ENCODE measurements at places on chromosomes 3 and 15.
A peak's percentile ranks its signal among the peaks of the same experiment; 100 is the strongest.

DNA sequence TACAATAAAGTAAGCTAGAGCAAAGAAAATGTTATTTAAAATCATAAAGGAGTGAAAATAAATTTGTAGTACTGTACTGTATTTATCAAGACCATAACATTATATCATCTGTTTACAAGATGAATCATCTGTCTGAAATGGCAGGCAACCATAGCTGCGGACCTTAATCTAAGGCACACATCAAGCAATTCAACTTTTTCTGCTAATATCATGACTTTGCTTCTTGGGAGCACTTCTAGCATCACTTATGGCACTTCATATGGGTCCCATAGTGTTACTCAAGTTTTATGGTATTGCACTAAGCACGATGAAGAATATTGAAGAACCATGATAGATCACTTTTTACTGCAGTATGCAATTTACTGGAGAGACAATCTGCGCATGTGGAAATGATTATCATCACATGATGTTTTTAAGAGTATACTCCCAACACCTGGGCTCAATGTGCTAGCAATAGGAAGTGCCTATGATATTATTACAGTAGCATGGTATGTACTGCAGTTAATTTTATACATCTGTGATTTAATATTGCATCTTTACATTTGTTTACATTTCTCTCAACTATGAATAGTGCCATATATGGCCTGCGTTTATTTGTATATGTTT lies 137.7 kb upstream of the NECTIN3 start:
- no peak for DNase-seq

DNA sequence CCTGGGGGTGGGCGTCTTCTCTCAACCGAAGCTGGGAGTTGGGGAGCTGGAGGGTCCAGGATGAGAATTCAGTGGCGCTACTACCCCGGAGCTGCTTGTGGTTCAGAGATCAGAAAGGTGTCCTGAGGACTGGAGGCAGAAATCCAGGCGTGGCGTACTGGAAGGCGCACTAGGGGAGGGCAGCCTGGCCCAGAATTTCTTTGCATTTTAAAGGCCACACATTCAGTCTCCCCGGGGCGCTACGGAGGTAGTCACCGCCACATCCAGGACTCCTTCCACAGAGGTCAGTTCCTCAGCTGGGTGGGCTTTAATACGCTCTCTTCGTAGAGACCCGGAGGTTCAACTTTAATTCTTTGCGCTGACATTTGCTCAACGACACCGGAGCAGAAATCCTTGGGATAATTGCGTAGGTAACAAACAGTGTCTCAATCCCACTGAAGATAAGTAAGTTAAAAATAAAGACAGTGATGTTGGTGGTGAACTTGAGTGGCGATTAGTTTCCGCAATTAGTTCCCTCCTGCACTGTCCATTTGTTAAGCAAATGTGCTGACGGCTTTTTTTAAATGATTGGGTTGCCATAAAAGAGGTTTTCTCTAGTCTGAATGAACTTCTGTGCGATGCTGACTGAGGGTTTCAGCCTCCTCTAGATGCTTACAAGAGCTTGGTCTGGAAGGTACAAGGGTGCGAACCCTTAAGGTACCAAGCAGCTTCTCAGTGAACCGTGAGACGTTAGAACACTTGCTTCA lies 535 bp downstream of the MCTP2 start:
- DNase-seq = no peak

- DNase-seq = no peak
These were observed 8.1 kb downstream of the PTX3 start for GRCh38 chr3:157444797-157445184.

DNA sequence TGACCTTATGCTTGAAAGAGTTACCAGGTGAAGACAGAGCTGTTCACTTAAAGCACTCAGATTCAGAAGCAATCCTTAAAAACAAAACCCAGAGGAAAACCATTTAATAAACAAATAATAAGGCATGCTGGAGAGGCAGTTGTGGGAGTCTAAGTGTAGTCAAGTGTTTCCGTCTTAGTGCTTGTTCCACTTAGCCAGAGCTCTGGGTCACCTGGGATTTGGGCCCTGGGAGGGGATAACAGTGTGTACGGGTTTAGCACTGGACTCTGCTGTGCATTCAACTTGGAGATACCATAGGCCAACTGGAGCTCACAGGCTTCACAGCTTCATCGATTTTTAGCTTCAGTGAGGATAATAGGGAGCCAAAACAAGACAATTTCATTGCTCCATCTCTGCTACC lies 444.6 kb downstream of the CNTN4 start:
- no peak for DNase-seq

GRCh38 chr3:186879781-186880180 lies 37.3 kb downstream of the ADIPOQ start:
- DNase-seq = no peak

- no peak for DNase-seq
These were observed 203.5 kb downstream of the RSRC1 start for GRCh38 chr3:158313338-158313927.

DNA sequence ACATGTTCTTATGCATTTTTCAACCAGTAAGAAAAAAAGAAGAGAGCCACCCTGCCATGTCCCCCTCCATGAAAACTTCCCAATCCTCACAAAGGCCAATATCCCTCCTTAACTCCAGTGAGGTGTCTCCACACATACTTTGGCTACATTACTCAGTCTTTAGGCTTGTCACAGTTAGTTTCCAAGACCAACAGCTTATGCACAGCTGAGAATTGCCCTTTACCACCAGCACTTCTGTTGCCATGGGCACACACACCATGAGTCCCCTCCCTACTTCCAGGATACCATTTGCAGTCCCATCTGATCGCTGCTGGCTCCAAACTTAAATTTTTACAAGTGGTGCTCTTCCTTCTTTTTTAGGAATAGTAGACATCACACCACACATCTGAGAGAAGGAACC lies 150.3 kb upstream of the STRIT1 start:
- no peak for DNase-seq

DNA sequence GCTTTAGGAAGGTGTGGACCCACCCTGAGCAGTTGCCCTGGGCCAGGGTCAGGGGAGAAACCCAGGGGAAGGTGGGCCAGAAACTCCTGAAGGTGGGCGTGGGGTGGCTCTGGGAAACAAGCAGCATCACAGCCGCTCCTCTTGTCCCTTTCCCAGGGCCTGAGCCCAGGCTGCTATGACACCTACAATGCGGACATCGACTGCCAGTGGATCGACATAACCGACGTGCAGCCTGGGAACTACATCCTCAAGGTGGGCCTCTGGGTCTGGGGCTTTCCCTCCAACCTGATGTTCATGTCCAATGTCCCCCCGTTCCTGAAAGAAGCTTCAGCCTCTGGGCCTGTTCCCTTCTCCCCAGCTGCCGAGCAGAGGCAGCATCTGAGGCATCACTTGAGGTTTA lies 21.4 kb downstream of the LOXL1 start:
- DNase-seq = no peak

GRCh38 chr3:24641628-24642027 lies 147.0 kb upstream of the THRB start:
- no peak for DNase-seq

GRCh38 chr3:179672918-179673317 lies 20.1 kb downstream of the USP13 start:
- DNase-seq = no peak

GRCh38 chr3:47227678-47228077 lies 54.9 kb downstream of the KIF9 start:
- DNase-seq = no peak

DNA sequence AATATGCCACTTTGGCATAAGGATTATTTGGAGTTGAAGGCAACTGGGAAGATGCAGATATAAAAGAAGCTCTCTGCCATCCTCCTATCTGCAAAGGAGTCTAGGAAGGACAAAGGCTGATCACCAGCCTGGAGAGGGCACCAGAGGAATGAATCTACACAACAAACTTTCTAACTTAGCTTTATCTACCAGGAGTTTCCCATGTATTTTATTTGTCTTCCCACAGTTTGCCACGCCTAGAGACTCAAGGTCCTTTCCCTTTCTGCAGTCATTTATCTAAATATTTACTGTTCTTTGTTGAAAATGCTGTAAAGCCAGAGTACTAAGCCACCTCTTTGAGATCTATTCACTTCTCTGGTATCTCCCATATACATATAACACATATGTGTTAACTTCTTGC lies 32.2 kb downstream of the GPR176 start:
- no peak for DNase-seq

- no peak for DNase-seq
These were observed 21.3 kb upstream of the XYLB start for GRCh38 chr3:38325256-38325655.

DNA sequence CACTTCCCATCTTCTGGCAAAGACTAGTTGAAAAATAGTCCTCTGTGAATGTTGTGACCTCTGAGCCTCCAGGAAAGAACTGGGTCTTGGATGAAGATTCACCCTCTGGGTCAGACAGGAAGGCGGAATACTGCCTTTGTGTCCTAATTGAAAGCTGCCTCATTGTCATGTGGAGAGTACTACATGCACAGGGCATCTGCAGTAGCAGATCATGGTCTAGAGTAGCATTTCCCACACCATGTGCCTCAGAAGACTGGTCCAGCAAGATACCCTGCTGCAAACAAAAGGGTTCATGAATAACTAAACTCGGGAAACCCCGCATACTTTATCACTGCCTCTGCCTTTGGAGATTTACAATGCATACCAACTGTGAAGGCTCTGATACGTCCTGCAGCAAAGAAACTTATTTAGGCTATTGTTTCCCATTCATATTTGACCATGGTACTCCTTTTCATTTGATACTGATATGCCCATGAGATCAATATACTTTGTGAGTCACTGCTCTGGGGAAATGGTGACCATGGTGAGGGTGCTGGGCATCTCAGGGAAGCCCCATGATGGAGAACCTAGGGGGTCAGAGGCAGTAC lies 22.7 kb downstream of the IRAK2 start:
- no peak for DNase-seq

GRCh38 chr15:81373775-81374395 lies at the start of gene TMC3:
Gene TMC3, minus strand, starts transcription at chr15:81374213. Its CDS starts 136 bp downstream, at chr15:81374077.
- DNase-seq = no peak

- DNase-seq = no peak
These were observed 47.5 kb downstream of the FOXL2 start for GRCh38 chr3:138899351-138899991.

DNA sequence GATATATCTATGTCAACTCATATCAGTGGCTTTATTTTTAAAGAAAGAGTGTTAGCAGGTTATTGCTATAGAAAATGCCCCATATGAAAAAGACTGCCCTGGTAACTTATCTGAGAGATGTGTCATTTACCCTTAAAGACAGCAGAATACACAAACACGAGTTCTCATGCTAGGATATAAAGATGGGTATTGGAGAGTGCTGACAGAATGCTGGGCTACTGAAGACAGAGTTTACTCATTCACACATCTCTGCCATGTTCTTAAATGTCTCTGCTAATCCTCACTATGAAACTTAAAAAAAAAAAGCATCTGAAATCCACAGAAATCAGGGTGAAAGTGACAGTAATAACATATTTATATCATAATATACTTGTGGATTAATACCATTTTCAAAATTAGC lies 126.7 kb downstream of the FOXP1 start:
- DNase-seq = no peak

DNA sequence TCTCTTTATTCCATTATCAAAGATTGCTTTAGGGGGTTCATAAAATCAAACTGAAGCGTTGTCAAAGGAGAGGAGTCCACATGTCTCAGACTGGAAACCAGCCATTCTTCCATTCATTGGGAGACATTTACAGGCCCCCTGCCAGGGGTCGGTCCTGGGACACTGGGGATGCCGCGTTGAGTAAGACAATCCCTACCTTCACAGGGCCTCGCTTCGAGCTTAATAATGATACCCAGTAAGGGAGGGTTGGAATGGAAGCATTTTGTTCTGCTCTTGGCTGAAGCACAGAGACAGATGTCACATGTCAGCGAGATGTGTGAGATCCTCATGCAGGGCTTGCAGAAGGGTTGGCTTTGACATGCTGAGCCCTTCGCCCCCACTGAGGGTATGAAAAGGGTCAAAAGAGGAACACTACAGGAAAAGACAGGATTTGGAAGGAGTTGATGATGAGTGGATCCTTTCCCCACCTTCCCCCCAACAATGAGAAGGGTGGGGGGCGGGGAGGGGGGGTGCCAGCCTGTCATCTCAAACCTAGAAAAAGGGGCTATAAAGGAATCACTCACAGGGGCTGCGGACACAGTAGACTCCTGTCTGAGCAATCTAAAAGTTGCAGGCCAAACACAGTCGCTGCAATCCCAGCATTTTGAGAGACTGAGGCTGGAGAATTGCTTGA lies 25.6 kb upstream of the ARL8B start:
- DNase-seq = no peak

DNA sequence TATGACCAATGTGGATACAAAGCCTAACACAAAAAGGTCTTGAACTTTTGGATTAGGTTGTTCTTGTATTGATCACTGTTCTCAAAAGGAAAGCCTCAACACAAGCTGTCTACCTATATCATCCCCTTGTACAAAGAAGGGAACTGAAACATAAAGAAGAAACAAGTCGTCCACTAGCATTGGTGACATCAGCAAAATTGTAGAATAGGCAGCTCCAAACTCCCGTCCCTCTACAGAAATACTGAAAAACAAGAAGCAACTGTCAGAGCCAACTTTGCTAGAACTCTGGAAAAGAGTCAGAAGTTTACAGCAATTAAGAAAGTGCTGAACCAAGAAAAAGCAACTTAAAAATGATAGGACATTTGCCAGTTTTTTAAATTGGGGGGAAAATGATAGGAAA lies 7.5 kb upstream of the NR1I2 start:
- no peak for DNase-seq

DNA sequence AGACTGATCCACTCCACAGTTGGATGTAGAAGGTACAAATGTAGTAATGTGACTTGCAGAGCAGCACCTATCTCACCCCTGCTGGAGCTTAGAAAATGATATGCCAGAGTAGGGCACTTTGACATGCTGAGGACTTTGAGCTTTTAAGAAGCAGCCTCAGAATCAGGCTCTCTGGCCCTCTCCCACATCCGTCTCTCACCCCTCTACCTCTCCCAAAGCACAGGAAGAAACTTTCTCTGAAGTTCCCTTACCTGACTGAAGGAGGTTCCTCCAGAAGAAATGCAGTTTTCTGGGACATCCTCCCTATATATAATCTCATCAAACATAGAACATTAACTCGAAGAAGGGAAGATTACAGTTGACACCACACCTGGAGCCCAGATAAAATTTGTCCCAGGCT lies 98.4 kb upstream of the PEX5L start:
- no peak for DNase-seq

DNA sequence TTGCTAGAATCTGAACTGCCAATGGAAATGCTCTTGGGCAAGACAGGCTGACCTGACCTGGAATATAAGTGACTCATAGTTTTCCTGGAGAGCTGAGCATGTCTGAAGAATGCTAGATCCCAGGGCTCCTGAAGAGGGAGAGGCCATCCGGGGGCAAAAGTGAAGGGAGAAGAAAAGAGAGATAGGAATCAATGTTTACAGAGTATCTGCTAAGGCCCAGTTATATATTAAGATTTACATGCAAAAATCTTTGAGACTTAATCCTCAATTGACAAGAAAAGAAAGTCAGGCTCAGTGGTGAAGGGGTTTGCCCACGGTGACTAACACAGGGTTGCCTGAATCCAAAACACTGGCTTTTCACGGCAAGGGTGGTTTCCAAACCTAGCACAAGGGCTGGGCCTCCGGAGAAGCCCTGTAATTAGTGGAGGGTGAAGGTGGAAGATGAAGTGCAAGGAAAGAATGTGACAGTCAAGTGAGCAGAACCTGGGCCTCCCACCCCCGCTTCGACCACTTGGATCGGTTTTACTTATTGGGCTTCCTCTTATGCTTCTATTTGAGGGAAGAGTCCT lies 91.7 kb upstream of the FGF12 start:
- DNase-seq = peak; percentile 13

- DNase-seq = no peak
These were observed 11.2 kb downstream of the EBLN2 start for GRCh38 chr3:73072634-73073033.

Measured in stimulated activated CD8-positive, alpha-beta memory T cell treated with anti-CD3 and anti-CD28 coated beads, Interleukin-15, amount 100 ng/mL, for 4 hours (primary cell).